ENCODE measurements at places on chromosomes 16 and 17.

GRCh38 chr16:27632216-27632615 is 82.3 kb downstream of the KATNIP start:
- DNase-seq: no peak
- H3K4me3 ChIP-seq: no peak overlapping the region
- no peak overlapping the region for H3K27ac ChIP-seq
- no peaks in the 10 kb centered on the region for H3K4me1 ChIP-seq
- peaks cover 11% of the 10 kb centered on the region for H3K36me3 ChIP-seq

DNA sequence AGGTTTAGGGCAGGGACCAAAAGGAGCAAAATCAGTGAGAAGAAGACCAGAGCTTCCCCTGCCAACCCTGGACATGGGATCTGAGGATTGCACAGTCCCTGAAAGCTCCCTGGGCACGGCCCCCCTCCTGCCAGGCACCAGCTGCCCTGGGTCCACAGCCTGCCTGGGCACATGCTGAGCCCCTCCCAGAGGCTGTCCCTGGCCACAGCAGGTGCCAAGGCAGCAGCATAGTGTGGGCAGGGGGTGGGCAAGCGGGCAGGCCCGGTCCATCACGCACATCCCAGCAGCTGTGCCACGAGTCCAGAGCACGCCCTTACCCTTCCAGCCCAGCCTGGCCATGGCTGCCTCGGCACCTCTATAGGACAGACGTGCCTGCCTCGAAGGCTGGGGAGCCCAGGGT is 12.7 kb downstream of the SCN4A start:
- no peaks in the 10 kb centered on the region for H3K27me3 ChIP-seq
- no peaks in the 10 kb centered on the region for H3K36me3 ChIP-seq
- H3K4me3 ChIP-seq: no peak overlapping the region
- DNase-seq: no peak

GRCh38 chr16:24755201-24755874 is 25.9 kb downstream of the TNRC6A start:
- H3K36me3 ChIP-seq: peaks cover 4% of the 10 kb centered on the region
- no peak for DNase-seq
- H3K27me3 ChIP-seq: no peaks in the 10 kb centered on the region
- H3K4me3 ChIP-seq: no peak overlapping the region
- peaks cover 48% of the 10 kb centered on the region for H3K4me1 ChIP-seq

DNA sequence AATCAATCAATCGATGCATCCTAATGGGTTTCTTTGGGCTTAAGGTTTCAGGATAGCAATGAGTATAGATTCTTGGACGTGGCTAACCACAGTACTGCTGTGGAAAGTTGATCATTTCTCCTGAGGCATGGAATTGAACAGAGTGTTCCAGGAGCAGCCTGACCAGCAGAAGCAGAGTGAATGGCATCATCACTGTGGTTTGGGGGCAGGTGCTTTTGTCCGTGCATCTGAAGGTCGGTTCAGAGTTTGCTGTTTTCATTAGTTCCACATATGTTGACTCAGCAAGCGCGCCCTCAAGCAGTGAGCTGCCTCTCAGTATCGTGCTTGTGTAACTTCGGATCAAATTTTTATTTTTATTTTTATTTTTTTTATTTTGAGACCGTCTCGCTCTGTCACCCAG is 24.9 kb downstream of the KIAA0513 start:
- no peak overlapping the region for H3K27ac ChIP-seq
- H3K4me3 ChIP-seq: no peak overlapping the region
- H3K36me3 ChIP-seq: no peaks in the 10 kb centered on the region
- no peaks in the 10 kb centered on the region for H3K27me3 ChIP-seq
- no peak for DNase-seq
- H3K4me1 ChIP-seq: peaks cover 32% of the 10 kb centered on the region

- no peak overlapping the region for H3K27ac ChIP-seq
- DNase-seq: peak; percentile 30
- H3K4me1 ChIP-seq: peaks cover 23% of the 10 kb centered on the region
- H3K27me3 ChIP-seq: no peaks in the 10 kb centered on the region
- H3K4me3 ChIP-seq: no peak overlapping the region
Measured at GRCh38 chr16:88854306-88855111, 2.2 kb downstream of the GALNS start.

GRCh38 chr17:42667088-42667951 is 8.2 kb downstream of the TUBG2 start:
- peaks cover 18% of the 10 kb centered on the region for H3K27me3 ChIP-seq
- H3K36me3 ChIP-seq: peaks cover 9% of the 10 kb centered on the region
- H3K4me1 ChIP-seq: peaks cover 17% of the 10 kb centered on the region
- no peak for DNase-seq
- H3K4me3 ChIP-seq: no peak overlapping the region
- H3K27ac ChIP-seq: no peak overlapping the region

- DNase-seq: no peak
- peaks cover 1% of the 10 kb centered on the region for H3K27me3 ChIP-seq
- no peak overlapping the region for H3K27ac ChIP-seq
Measured at GRCh38 chr16:56343661-56344517, 81.5 kb downstream of the AMFR start.

DNA sequence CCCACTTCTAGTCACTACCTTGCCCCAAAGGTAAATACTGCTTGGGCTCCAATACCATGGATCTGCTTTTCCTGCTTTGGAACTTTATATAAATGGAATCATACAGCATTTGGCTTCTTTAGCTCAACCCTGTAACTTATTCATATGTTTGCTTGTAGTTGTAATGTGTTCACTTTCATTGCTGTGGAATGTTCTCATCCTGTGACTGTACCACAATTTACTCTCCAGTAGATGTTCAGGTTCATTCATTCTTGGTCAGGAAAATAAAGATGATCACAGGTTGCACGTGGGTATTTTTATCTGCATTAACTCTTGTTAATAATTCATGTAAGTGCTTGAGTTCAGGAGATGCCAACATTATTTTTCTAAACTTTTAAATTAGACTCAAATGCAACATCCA is 6.7 kb upstream of the BEAN1 start:
- no peak overlapping the region for H3K4me3 ChIP-seq
- DNase-seq: no peak
- H3K36me3 ChIP-seq: no peaks in the 10 kb centered on the region
- peaks cover 9% of the 10 kb centered on the region for H3K4me1 ChIP-seq

DNA sequence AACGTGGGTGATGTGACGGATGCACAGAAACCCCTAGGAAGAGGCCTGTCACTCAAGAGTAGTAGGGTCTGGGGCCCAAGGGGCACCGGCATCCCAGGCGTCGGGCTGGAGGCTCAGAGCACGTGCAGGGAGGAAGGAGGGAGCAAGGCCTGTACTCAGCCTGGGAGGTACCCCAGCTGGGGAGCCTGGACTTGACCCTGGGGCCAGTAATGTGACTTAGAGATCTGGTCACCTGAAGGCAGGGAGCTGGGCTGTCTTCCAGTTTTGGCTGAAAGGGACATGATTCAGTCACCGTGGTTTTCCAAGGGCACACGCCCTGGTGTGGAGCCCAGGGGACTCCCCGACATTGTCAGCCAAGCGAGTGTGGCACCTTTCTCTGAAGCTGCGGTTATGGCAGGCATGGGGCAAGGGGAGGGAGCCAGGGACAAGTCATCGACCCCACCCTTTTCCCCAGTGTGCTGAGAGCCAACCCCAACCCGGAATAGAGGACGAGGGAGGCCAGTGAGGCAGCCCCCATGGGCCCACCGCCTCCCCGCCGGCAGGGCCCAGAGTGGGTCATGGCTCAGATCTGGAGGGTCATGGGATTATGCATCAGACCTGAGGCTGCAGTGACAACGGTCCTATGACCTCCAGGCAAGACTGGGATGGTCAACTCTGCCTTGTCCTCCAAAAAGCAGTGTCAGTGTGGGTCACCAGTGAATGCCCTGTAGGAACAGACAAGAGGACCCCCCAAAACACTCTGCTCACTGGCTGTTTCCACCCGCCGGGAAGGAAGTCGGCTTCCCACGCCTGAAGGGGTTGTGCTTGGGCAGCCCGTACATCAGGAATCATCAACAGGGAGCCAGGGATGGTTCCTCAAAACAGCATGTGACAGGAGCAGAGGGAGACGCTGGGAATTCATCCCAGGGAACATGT is 41.9 kb downstream of the MEAK7 start:
- H3K27ac ChIP-seq: no peak overlapping the region
- DNase-seq: peak; percentile 8
- H3K4me3 ChIP-seq: no peak overlapping the region
- H3K27me3 ChIP-seq: no peaks in the 10 kb centered on the region

DNA sequence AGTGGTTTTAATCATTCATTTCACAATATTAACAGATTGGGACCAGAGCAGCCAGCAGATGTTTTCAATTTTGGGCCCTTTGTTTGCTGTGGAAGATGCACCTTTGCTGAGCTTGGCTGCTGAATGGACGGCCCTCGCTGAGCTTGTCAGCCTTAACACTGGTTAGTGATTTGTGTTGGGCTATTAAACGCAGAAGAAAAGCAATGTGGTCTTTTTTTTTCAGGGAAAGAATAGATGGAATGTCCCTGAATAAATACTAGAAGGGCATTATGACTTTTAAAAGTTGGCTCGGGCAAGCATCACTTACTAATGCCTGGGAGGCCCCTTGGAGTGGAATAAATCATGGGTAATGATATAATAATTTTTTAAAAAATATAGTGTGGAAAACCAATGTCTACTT is 297.0 kb downstream of the MAP2K6 start:
- H3K27ac ChIP-seq: no peak overlapping the region
- DNase-seq: no peak
- no peak overlapping the region for H3K4me3 ChIP-seq
- no peaks in the 10 kb centered on the region for H3K36me3 ChIP-seq
- no peaks in the 10 kb centered on the region for H3K4me1 ChIP-seq

- DNase-seq: no peak
- H3K4me1 ChIP-seq: no peaks in the 10 kb centered on the region
- H3K27ac ChIP-seq: no peak overlapping the region
- H3K36me3 ChIP-seq: no peaks in the 10 kb centered on the region
- H3K4me3 ChIP-seq: no peak overlapping the region
Measured at GRCh38 chr16:80380514-80380913, 160.3 kb upstream of the DYNLRB2 start.

DNA sequence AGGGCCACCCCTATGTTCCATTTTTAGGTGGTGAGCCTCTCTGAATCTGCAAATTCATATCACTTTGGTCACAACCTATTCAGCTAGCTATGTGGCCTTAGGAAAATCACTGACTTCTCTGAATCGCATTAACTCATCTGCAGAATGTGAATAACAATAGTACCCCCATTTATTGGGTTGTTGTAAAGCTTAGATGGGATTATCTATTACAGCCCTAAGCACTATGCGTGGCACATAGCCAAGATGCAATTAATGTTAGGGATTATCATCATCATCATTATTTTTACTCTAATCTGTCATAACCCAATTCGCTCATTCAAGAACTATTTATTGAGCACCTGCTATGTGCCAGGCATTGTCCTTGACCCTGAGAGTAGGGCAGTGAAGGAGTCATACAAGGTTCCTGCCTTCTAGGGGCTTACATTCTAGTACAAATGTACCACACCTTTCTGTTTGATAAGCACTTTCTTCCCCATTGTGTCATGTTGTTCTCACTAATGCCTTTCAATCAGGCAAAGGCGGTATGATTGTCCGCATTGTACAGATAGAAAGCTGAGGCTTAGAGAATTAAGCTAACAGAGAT is 38.5 kb downstream of the CHD9 start:
- H3K4me1 ChIP-seq: peaks cover 20% of the 10 kb centered on the region
- H3K27ac ChIP-seq: no peak overlapping the region
- H3K4me3 ChIP-seq: no peak overlapping the region
- H3K36me3 ChIP-seq: no peaks in the 10 kb centered on the region
- no peak for DNase-seq

DNA sequence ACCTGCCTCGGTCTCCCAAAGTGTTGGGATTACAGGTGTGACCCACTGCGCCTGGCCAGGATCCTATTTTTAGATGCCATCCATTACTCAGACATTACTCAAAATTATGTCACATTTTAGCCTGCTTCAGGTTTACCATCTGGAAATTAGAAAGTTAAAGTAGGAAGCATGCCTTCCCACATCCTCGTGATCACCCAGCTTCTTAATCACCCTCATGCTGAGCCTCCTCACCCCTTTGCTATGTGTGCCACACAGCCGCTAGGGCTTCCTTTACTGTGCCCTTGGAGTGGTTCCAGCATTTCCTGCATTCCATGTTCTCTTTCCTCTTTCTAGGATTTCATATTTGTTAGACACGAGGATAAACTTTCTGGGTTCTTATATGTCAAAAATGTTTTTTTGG is 9.3 kb downstream of the ADORA2B start:
- no peak overlapping the region for H3K27ac ChIP-seq
- no peak overlapping the region for H3K4me3 ChIP-seq
- no peak for DNase-seq
- H3K36me3 ChIP-seq: no peaks in the 10 kb centered on the region
- H3K4me1 ChIP-seq: peaks cover 23% of the 10 kb centered on the region

GRCh38 chr17:45172541-45173286 is 11.0 kb downstream of the HEXIM2 start:
- H3K27ac ChIP-seq: peak overlapping the region; percentile 82
- peaks cover 11% of the 10 kb centered on the region for H3K4me1 ChIP-seq
- H3K27me3 ChIP-seq: no peaks in the 10 kb centered on the region
- H3K36me3 ChIP-seq: no peaks in the 10 kb centered on the region
- peak overlapping the region; percentile 54 for H3K4me3 ChIP-seq
- peak; percentile 68 for DNase-seq

- no peak for DNase-seq
- H3K27me3 ChIP-seq: peaks cover 28% of the 10 kb centered on the region
- H3K4me3 ChIP-seq: no peak overlapping the region
- no peaks in the 10 kb centered on the region for H3K4me1 ChIP-seq
- no peak overlapping the region for H3K27ac ChIP-seq
Measured at GRCh38 chr17:6706499-6706898, 6.7 kb downstream of the SLC13A5 start.

DNA sequence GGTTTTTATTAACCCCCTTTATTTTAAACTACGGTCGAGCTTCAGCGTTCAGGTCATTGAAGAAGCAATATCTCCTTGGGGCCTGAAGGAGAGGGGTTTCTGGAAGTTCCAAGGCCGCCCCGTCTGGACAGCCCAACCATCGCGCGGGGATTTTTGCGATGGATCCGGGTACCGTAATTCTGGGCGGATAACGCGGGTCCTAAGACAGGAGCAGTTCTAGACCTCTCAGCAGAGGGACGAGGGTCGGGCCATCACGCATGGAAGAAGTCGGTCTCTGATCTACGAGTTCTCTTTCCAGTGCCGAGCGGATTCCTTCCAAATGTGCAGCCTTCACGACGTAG is 3.6 kb downstream of the BORCS6 start:
- H3K4me3 ChIP-seq: no peak overlapping the region
- H3K4me1 ChIP-seq: peaks cover 13% of the 10 kb centered on the region
- no peak overlapping the region for H3K27ac ChIP-seq
- DNase-seq: no peak
- H3K36me3 ChIP-seq: no peaks in the 10 kb centered on the region

DNA sequence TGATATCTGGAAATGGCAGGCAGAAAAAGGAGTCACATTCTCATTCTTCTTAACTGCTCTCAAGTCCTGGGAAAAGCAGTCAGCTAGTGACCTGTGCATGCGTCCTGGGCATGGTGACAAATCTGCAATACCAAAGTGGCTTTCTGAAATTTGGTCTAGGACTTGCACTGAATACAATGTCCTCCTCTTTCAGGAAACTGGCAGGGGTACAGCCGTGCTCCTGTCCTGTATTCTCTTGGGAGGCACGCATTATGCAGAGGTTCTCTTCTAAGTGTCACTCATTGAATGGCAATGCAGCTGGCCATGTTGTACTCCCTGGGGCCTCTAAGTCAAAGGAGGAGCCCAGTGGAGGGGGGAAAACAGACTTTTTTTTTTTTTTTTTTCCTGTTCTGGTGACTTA is 10.6 kb downstream of the PHF12 start:
- peaks cover 86% of the 10 kb centered on the region for H3K4me1 ChIP-seq
- H3K36me3 ChIP-seq: peaks cover 25% of the 10 kb centered on the region
- no peaks in the 10 kb centered on the region for H3K27me3 ChIP-seq
- no peak for DNase-seq

GRCh38 chr16:4935241-4935855 is 1.6 kb downstream of the PPL start:
- no peak overlapping the region for H3K4me3 ChIP-seq
- peaks cover 4% of the 10 kb centered on the region for H3K4me1 ChIP-seq
- no peak overlapping the region for H3K27ac ChIP-seq
- no peak for DNase-seq
- peaks cover 27% of the 10 kb centered on the region for H3K27me3 ChIP-seq

Data from activated CD4-positive, alpha-beta memory T cell treated with anti-CD3 and anti-CD28 coated beads for 36 hours (primary cell).